ENCODE measurements at places on chromosomes 6 and 20.

GRCh38 chr6:11232770-11233626 lies 530 bp upstream of the NEDD9 start:
- no peak for DNase-seq

DNA sequence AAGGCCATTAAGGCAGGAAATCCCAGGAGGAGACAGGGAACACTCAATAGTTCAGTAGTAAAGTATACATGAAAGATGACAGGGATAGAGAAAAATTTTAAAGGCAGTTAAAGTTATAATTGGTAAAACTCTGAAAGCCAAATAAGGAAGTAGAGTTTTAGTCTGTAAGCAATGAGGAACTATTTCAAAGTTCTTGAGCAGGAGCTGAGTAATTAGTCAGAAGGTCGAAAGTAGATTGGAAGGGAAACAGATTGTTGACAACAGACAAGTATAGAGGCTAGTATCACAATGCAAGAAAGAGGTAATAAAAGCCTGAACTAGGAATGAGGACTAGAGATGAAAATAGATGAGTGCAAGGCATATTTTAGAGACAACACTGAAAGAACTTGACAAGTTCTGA lies 150.3 kb downstream of the CDK19 start:
- DNase-seq = no peak

- DNase-seq = no peak
Observed at GRCh38 chr20:10837901-10838300, 164.1 kb upstream of the JAG1 start.

GRCh38 chr6:134170844-134171243 lies 118.4 kb upstream of the SLC2A12 start:
- no peak for DNase-seq

GRCh38 chr6:119210596-119210995 lies 132.1 kb upstream of the FAM184A start:
- DNase-seq = peak; percentile 25

- no peak for DNase-seq
Observed at GRCh38 chr6:72955666-72956065, 269.6 kb downstream of the KHDC1L start.

DNA sequence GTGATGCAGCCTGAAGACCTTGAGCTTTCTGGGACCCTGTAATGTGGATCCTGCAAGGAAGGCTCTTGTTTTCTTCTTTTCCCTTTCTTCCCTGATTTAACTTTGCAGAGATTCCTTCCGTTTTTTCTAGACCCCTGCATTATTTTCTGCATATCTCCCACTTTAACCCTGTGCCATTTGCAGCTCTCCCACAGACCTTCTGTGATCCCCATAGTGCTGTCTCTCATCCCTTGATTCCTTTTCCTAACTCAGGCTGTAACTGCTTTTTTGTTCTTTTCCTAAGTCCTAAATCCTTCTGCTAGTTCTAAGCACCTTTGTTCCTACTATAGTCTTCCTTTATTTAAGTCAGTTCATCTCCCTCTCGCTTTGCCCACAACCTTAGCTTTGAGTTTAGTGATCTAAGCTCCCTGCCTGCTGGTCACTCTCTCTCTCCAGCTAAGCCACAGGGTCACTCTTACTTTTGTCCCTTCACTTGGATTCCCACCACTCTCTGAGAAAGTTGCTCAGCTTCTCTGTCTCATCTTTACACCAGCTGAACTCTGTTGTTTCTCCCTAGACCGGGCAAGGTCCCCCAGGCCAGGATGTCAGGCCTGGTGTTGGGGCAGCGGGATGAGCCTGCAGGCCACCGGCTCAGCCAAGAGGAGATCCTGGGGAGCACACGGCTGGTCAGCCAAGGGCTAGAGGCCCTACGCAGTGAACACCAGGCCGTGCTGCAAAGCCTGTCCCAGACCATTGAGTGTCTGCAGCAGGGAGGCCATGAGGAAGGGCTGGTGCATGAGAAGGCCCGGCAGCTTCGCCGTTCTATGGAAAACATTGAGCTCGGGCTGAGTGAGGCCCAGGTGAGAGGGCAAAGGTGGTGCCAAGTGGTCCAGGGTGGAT lies 1.6 kb downstream of the KLC4 start:
- DNase-seq = no peak

DNA sequence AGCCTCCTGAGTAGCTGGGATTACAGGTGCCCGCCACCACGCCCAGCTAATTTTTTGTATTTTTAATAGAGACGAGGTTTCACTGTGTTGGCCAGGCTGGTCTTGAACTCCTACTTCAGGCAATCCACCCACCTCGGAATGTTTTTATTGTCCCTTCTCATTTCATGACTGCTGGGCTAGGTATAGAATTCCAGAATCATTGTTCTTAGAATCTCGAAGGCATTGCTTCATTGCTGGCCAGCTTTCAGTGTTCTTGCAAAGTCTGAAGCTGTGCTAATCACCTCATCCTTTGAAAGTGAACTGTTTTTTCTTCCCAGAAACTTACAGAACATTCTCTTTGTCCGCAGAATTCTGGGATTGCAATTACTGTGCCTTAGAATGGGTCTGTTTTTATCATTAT lies 49.0 kb downstream of the PTPN1 start:
- no peak for DNase-seq

GRCh38 chr6:52363228-52363867 lies 1.4 kb downstream of the PAQR8 start:
- DNase-seq = no peak

- DNase-seq = no peak
Observed at GRCh38 chr6:160160450-160160849, 38.8 kb downstream of the SLC22A1 start.

GRCh38 chr20:32925481-32926196 lies 66.9 kb downstream of the EFCAB8 start:
- DNase-seq = no peak

Measured in right renal cortex interstitium (tissue), 3 donors.